ENCODE measurements at places on chromosomes 16 and 17. TPM values are rescaled to one million over a fixed set of nuclear protein-coding genes. Genes with fewer than 3 reads are reported as not detected.

- no peak for DNase-seq
Measured at GRCh38 chr17:55648086-55648485, 74.6 kb downstream of the TMEM100 start.

DNA sequence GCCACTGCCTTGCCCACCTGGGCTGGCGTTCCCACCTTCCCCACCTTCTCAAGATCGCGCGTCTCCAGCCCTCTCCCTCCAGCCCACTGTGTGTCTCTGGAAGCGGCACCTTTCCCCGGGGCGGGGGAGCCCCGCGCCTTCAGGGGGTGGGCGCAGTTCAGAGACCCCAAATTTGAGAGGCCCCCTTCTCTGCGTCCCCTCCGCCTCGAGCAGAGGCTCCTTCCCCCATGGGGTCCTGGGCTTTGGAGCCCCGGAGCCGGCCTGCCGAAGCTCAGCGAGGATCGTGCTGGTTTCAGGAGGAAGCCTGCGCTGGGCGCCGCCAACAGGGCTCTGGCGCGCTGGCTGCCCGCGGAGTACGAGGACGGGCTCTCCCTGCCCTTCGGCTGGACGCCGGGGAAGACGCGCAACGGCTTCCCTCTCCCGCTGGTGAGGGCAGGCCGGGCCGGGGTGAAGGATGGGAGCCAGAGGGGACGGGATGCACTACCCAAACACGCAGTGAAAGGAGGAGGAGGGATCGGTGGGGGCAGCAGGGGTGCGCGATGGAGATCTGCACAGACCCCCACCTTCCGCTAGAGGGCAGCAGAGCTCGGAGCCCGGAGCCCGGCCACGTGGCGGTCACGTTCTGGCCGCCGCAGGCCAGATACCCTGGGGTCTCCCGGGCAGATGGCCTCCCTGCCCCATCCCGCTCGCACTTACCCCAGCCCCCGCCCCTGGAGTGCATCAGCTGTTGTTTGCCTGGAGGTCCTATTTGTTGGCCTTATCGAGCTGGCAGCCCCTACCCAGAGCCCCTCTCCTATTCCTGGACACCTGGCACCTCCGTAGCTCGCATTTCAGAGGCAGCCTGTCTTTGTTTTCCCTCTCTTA lies 11.1 kb downstream of the LPO start:
- DNase-seq = peak; percentile 47

Gene CCL4
- 27.6 TPM for total RNA-seq

Gene HLF
- 18.3 TPM for total RNA-seq

Gene TEDC2
- total RNA-seq = 0.60 TPM

- no peak for DNase-seq
Measured at GRCh38 chr16:56145369-56145768, 45.9 kb upstream of the GNAO1 start.

- no peak for DNase-seq
Measured at GRCh38 chr17:37051833-37052232, 103.1 kb downstream of the AATF start.

Gene IRX3
- total RNA-seq = 0.43 TPM

- peak; percentile 24 for DNase-seq
Measured at GRCh38 chr16:53457670-53458069, 23.4 kb downstream of the RBL2 start.

Gene KRTAP3-1
- total RNA-seq = not detected

DNA sequence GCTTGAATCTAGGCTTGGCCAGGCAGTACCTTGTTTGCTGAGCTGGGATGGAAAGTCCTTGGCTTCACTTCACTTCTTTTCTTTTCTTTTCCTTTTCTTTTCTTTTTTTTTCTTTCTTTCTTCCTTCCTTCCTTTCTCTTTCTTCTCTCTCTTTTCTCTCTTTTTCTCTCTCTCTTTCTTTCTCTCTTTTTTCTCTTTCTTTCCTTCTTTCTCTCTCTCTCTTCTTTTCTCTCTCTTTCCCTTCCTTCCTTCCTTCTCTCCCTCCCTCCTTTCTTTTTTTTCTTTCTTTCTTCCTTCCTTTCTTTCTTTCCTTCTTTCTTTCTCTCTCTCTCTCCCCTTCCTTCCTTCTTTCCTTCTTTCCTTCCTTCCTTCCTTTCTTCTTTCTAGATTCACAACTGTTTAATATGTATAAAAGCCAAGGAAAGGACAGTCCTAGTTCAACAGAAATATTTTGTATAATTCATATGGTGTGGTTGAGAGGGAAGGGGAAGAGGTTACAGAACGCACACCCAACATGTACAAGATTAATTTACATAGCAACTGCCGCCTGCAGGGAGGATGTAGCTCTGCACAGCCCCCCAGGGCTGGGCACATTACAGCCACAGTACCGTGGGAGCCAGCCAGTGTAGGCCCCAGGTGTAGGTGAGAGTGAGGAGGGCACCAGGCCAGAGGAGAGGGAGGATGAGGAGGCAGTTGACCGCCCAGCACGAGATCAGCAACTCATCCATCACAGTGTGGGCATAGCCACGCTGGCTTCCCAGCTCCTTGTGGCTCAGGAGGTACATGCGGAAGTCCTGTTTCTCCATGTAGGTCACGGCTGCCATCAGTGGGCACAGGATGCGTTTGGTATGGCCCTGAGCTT lies 9.7 kb upstream of the ITGB3 start:
- no peak for DNase-seq

DNA sequence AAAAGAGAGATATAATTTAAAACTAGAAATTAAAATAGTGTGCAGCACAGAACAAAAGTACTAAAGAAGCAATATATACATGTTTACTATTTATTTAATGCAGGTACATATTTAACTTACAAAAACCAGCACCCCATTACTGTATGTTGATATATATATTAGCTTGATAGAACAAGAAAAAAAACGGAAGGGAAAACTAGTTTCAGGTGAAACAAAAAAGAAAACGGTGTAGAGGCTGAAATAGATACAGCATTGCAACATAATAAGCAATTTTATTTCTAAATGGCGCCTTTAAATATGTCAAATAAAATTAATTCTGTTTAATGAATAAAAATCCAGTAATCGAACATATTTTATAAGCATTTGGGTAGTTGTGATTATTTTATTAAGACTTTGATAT lies 3.9 kb downstream of the HNF1B start:
- DNase-seq = no peak

GRCh38 chr16:69522041-69522578 lies 43.7 kb upstream of the NFAT5 start:
- no peak for DNase-seq

GRCh38 chr16:28865722-28866453 lies 2.2 kb downstream of the SH2B1 start:
- no peak for DNase-seq

DNA sequence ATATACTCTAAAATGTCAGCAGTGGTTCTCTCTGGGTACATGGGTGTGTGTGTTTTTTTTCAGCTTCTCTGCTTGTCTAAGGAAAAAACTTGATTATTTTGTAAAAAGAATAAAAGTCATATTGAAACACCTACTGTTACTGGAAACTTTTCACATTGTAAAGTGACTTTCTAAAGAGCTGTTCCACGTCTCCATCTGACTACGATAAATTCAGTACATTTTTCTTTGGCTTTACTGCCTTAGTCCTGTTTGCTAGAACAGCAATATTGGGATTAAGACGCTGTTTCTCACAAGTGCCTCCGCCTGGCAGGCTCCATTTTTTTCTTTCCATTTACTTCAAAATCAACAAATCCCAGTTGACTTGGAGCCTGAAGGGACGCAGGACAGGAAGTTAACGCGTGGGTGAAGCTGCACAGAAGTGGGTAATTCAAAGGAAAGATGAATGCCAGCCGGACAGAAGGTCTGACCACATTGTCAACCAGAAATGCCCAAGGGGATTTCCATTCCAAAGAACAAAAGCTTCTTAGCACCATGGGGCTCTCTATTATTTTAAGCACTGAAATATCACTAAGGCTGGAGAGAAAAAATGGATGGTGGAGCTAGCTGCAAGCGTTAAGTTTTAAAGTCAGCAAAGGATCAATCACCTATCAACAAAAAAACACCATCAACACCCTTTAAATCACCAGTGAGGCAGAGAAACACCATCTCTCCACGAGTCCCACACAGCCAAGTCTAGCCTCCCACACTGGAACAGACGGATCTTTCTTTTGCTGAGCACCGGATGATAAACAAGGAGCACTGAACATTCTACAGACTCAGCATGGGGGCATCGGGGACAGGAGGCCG lies 8.4 kb downstream of the GLOD4 start:
- no peak for DNase-seq

GRCh38 chr16:87541147-87541871 lies 48.5 kb upstream of the ZCCHC14 start:
- DNase-seq = peak; percentile 50

GRCh38 chr17:30558686-30559545 lies 81.7 kb downstream of the GOSR1 start:
- DNase-seq = no peak

DNA sequence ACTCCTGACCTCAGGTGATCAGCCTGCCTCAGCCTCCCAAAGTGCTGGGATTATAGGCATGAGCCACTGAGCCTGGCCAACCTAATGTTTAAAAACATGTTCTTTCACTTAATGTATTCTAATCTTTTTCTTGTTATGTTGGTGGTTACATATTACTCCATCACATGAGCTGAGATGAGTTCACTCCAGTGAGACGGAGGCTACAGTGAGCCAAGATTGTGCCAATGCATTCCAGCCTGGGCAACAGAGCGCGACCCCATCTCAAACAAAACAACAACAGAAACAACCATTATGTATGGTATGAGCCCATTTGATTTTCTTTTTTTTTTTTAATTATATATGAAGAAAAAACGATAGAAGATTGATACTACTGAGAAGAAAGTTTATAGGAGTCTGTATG lies 39.6 kb downstream of the SLC39A11 start:
- no peak for DNase-seq

DNA sequence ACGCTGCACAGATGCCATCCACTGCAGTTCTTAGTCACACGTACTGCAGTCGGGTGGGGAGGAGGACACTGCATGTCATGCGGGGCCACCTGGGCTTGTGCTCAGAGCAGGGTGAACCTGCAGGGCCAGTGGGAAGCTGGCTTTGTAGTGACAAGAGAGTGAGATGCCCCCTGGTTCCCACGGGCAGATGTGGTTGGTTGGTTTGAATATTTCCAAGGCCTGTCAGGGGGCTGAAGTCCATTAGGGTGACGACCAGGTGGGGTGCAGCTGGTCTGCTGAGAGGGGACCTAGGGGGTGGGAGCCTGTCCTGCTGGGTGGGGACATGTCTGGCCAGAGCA lies 14.3 kb downstream of the ZNF213 start:
- DNase-seq = no peak

Gene CXCL16
- total RNA-seq = 92.6 TPM

- DNase-seq = no peak
Measured at GRCh38 chr17:10745231-10745630, 15.4 kb upstream of the TMEM220 start.

GRCh38 chr16:27724482-27725235 lies 174.7 kb downstream of the KATNIP start:
- peak; percentile 50 for DNase-seq

DNA sequence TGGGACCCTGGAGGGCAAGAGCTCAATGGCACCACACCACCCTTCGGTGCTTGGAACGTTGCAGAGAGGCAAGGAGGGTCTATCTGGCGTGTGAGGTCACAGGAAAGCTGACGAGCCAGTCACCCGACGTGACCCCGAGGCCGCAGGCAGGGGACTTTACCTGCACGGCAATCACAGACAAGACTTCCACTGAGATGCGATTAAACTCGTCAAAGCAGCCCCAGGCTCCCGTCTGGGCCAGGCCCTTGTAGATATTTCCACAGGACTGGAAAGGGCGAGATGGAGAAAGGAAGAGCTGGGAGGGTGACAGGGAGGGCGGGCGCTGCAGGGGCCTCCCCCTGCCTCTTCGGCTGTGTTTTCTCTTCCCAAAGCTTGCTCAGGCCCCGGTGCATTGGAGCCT lies 78.3 kb downstream of the DNAH17 start:
- no peak for DNase-seq

DNA sequence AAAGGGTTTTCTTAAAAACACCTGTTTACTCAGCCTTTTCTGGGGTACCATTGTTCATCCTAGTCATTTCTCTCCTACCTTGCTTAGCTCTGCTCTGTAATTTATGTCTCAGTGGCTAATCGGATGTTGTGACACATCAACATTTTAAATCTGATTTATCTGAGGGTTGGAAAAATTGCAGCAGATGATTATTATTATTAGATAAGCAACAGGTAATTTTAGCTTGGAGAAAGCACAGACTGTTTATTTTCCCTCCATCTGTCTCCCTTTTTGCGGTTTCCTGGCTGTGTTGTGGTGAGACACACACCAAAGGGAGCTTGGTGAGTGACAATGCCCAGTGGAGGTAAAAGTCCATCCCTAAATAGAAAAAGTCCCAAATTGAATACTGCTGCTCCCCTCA lies 389.9 kb downstream of the UTP18 start:
- no peak for DNase-seq

GRCh38 chr16:25855063-25855462 lies 163.3 kb downstream of the HS3ST4 start:
- no peak for DNase-seq

Data from mucosa of gallbladder (tissue), 1 donor.